ENCODE measurements at places on chromosomes 2 and 18. TPM values are rescaled to one million over a fixed set of nuclear protein-coding genes. Genes with fewer than 3 reads are reported as not detected.

CFAP221 gene
- not detected for total RNA-seq

INO80B gene
- 96.5 TPM for total RNA-seq

EVX2 gene
- not detected for total RNA-seq

BOLL gene
- not detected for total RNA-seq

ERMN gene
- total RNA-seq: 3.8 TPM

ABCG5 gene
- not detected for total RNA-seq

C2orf80 gene
- total RNA-seq: not detected

PAX3 gene
- not detected for total RNA-seq

DNA sequence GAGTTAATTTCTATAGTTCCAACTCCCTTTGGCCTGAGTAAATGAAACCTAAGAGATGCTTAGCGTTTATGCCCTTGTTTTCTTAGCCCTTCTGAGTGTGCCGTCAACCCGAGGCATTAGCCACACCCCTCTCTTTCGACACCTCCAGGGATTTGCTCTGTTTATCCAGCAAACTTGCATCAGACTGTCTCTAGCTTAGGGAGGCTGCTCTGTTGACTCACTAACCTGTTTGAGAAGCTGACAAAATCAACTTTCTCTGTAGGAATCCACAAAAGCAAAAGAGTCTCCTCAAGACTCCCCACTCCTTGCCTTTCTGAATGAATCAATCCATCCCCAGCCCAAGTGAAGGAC lies 317.6 kb downstream of the TNS1 start:
- no peak for DNase-seq

DNA sequence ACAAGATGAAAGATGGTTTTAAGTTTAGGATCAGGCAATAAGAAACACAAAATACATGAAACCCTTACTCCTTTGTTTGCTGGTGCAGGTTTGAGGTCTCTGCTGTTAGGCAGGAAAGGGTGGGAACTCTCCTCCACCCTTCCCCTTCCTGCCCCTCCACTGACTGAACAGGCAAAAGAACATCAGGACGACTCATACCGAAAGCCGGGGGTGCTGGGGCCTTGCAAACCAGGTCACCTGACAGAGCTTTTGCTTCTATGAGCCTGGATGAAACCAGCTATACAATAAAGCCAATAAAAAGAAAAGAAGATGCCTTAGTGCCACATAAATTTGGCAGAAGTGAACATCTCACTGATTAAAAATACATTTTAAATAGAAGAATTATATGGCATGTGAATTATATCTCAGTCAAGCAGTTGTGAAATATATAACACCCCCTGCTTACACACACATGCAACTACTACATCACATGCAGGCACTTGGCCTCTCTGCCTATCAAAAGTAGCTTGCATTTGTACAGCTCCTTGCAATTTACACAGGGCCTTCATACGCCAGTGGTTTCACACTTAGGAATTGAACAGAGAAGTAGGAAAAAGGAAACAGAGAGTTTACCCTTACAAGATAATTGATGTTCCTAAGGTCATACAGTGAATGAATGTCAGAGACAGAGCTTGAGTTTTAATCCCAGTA lies 215.1 kb upstream of the TRIB2 start:
- no peak for DNase-seq
